ENCODE measurements at places on chromosomes 16 and 17.

- no peak for DNase-seq
Observed at GRCh38 chr17:81832608-81833159, 407 bp downstream of the MCRIP1 start.

DNA sequence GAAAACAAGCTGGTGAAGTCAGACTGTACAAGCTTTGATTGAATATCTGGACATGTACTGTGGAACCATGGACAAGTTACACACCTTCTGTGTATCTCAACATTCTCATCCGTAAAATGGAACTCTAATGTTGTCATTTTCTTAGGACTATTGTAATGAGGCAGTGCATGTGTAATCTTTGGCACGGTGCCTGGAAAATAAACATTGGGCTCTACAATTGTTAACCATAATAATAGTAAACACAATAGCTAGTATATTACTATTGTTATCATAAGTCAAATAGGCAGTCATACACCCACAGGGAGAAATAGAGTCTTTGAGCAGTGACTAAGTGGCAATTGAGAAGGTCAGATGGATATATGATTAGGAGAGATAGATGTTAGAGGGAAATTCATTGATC is 39.8 kb upstream of the ANKFN1 start:
- DNase-seq: no peak

GRCh38 chr17:59914274-59914854 is 21.4 kb downstream of the RPS6KB1 start:
- DNase-seq: no peak

GRCh38 chr17:74031316-74032090 is 172.0 kb upstream of the RPL38 start:
- no peak for DNase-seq

DNA sequence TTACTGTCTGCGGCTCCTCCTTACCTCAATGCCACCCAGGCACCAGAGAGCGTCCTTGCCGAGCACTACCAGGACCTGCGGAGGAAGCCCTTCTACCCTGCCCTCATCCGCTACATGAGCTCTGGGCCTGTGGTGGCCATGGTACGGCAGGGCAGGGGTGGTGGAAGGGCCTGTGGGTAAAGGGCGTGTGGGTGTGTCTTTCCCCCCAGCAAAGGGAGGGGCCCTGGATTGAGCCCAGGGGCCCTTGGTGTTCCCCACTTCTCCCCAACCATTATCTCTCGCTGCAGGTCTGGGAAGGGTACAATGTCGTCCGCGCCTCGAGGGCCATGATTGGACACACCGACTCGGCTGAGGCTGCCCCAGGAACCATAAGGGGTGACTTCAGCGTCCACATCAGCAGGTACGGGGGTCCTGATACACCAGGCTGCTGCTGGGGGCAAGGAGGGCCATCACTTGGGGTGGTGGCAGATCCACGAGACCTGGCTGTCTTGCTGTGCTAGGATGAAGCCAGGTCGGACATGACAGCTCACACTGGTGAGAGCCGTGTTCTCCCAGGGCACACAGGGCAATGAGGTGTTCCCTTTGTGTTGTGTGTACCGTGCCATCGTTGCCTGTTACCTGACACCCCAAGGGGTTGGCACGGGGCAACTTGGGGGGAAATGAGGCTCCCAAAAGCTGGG is 2.2 kb upstream of the DECR2 start:
- DNase-seq: no peak

DNA sequence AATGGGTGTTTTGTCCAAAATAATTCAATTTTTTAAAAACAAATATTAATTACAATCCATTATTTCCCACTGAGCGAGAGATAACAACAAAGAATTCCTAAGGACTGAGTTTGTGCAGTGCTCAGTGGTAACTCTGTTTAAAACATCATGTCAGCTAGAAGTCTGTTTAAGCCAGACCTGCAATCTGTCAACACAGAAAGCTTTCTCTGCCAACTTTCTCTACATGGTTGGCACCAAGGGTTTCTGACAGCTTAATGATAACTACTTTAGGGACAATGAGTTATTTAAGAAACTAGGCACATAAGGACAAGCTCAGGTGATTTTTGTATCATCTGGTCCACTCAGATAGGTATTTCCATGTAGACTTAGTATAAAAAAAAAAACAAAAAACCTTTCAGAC is 81.8 kb downstream of the WDR59 start:
- no peak for DNase-seq

- DNase-seq: no peak
Observed at GRCh38 chr17:19720631-19721426, 4.4 kb upstream of the SLC47A2 start.

All from activated T-helper 2 cell treated with anti-CD3 and anti-CD28 coated beads, Interferon-gamma antibody, Interleukin-2, Interleukin-4, amounts not matched to agents 10 μg/mL and 5 μg/mL and 100 μg/mL, durations not matched to agents 14 hours and 24 hours and 36 hours (primary cell).